ENCODE measurements at places on chromosomes 3 and 15.

GRCh38 chr3:99764377-99764776 lies 53.3 kb upstream of the CMSS1 start:
- DNase-seq: no peak

DNA sequence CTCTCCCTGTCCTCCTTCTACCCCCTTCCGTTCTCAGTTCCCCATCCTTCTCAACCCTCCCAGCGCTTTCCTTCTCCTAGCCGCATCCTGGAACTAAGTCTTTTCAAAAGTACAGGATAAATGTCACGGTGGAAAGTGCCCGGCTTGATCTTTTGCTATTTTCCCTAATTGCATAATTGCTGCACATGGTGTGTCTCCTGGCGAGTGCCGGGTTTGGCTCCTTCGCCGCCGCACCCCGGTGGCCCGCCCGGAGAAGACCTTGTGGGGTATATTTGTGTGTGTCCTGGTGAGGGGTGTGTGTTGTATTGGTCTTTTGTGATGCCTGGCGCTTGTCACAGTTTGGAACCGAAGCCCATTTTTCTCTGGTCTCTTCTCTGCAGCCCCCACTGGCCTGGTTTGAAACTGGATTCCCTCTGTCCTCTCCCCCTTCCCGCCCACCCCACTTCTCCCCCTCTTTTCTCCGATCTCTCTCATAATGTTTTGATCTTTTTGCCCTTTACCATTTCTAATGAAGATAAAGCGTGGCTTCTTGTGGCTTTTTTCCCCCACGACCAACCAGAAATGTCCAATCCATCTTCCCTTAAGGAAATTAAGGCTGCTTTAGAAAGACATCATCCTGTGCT lies 692 bp downstream of the UBE2E2 start:
- DNase-seq: peak; percentile 36

GRCh38 chr15:43808960-43809678 lies 8.7 kb downstream of the HYPK start:
- no peak for DNase-seq

- DNase-seq: no peak
Measured at GRCh38 chr3:84724877-84725276, 233.9 kb upstream of the CADM2 start.

GRCh38 chr3:15438983-15439382 lies 11.6 kb downstream of the EAF1 start:
- no peak for DNase-seq

Data from erythroblast (primary cell).